ENCODE measurements at places on chromosomes 11 and 22. TPM values are rescaled to one million over a fixed set of nuclear protein-coding genes. Genes with fewer than 3 reads are reported as not detected.

NLRP14 gene
- total RNA-seq, result not detected

DNA sequence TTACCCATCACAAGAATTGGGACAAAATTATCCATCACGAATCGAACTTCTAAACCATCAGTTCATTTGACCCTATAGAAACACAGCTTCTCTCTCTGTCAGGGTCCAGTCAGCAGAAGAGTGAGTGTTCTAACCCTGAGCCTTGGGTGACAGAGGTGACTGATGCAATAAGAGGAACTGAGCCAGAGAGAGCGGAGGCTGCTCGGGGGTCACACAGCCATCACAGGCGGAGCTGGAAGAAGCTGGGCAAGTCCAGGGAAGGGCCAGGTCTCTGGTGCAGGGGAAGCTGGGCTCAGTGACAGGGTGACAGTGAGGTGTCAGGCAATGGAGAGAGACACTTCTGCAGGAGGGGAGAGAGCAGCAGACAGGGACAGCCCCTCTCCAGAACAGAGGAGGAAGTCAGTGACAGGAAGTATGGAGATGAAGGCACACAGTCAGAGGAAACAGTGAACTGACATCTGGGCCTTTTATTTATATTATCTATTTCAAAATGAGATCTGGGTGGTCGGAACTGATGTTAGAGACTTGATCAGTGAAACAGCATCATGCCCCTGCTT, 184.0 kb upstream of the TBCEL start:
- peaks cover 28% of the 10 kb centered on the region for H3K4me1 ChIP-seq
- H3K27ac ChIP-seq, result no peak overlapping the region
- no peaks in the 10 kb centered on the region for H3K36me3 ChIP-seq
- DNase-seq, result no peak
- H3K27me3 ChIP-seq, result peaks cover 19% of the 10 kb centered on the region

DNA sequence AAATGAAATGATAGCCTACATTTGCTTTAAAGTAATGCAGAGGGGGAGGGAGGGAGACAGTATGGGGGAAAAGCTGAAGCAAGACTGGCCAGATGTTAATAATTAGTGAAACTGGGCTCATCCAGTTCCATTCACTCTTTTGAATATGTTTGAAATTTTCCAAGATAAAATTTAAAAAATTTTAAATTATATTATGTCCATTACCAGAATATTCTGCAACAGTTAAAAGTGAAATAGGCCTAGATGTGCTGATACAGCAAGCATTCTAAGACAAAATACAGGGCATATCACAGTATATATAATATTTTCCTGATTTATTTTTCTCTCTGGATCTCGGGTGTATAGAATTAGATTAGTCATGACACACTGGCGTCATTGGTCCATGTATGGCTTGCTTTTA, 13.6 kb upstream of the ZNRF3 start:
- no peak for DNase-seq
- peaks cover 9% of the 10 kb centered on the region for H3K27me3 ChIP-seq
- peaks cover 12% of the 10 kb centered on the region for H3K4me1 ChIP-seq
- no peak overlapping the region for H3K27ac ChIP-seq
- H3K4me3 ChIP-seq, result no peak overlapping the region

DNA sequence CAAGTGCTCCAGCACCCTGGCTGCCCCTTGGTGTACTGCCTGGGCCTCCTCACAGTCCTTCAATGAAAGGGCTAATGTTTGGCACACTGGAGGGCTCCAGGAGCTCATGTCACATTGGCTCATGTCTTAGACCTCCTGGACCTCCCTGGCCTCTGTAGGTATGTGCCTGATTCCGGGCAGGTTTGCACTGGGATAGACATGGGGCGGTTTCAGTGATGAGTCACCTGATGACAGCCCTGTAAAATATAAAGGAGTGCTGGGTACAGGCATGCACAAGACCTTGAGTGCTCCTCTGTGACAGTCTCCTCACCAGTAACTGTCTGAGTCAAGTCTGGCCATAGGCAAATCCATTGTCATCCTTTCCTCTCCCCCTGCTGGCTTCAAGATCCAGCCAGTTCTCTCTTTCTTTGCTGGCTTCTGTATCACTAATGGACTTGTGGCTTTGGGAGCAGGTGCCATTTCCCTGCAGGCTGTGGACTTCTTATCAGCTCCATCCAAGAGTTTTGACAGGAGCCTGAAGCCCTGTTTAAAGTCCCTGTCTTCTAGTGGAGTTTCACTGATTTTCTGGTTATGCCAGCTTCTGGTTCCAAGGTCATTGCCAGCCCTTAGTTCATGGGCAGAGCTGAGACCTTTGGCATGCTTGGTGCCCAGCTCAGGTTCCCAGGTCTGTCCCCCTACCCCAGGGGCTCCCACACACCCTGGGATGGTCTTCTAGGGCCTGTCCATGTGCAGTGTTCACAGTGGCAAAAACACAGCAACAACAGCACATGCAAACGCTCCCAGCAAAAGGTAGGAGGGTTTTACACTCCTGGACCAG, 22.7 kb upstream of the P2RY2 start:
- no peaks in the 10 kb centered on the region for H3K36me3 ChIP-seq
